Stimulated activated CD8-positive, alpha-beta memory T cell treated with anti-CD3 and anti-CD28 coated beads, Interleukin-12 subunit alpha, Interleukin-12 subunit beta, amount 100 ng/mL, for 1 hour (primary cell): ENCODE measurements at places on chromosomes 7 and 10.

DNA sequence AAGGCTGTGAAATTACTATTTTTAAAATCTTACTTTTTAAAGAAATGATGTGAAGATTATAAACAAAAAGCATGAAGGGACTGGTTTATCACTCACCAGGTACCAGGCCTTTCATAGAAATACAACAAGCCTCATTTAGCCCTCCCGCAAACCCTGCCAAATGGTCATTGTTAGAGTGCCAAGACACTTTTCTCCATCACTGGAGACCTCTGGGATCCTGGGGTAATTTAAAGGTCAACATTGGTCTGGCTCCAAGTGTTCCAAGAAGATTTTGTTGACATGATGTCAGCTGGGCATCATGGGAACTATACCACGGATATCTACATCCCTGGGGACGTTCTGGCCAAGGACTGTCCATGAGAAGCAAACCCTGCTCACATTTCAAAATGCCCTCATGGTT, 138.0 kb upstream of the FRMD4A start:
- no peak for DNase-seq

DNA sequence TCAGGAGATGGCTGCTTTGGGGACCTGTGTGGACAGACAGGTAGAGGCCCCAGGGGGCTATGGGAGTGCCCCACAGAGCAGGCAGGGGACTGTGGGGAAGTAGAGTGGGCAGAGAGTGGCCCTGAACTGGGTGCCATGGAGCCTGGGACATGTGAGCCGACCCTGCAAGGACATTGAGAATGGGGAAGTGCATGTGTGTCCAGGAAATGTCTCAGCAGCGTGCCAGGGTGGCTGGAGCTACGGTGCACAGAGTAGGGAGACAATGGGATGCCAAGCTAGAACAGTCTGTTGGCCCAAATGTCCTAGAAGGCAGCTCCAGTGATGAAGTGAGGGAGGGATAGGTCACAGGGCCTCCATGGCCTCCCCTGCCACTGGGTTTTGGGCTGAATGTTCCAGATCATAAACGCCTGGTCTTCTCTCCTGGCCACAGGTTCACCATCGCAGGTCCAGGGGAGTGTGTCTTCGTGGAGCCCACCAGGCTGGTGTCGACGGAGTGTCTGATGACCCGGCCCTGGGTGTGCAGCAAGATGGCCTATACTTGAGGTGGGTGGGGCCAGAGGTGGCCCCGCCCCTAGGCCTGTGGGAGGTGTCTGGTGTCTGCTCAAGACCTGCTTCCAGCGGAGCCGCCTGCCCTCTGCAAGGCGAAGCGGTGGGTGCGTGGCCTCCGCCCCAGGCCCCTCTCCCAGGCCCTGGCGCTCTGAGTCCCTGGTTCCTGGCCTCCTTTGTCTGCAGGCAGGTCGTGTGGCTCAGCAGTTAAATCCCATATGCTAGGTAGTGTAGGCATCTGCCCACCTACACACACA, 20.5 kb downstream of the CLEC2L start:
- DNase-seq, result no peak

DNA sequence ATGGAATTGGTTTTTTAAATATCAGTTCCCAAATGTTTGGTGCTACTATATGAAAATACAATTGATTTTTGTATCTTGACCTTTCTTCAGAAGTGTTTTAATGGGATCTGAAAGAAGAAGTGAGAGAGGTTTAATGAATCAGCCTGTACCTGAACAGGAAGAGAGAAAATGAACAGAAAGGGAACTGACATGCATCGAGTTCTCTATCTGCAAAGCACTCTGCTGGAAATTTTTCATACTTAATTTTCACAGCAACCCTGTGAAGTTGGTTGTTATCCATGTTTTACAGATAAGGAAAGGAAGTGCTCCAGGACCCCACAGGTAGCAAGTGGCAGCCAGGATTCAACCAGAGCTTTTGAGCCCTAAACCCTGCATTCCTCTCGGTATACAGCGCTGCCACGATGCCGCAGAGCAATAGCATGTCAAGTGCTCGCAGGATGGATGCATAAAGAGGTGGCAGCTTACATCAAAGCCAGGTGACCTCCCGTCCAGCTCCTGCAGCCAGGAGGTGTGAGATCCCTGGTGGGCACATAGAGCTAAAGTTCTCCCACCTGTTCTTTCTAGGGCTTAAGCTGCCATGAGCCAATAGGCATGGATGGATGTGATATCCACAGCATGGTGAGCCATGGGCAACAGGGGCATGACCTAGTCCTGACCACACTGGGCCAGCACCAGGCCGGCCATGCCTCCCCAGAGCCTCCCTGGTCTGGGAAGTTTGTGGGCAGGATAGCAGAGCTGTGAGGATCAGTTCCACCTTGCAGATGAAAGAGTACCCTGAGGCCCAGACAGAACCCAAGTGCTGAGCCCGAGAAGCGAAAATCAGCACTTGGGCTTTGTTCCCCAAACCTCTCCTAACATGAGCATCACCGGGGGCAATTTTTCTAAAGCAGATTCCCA, 57.2 kb downstream of the CALML3 start:
- no peak for DNase-seq

DNA sequence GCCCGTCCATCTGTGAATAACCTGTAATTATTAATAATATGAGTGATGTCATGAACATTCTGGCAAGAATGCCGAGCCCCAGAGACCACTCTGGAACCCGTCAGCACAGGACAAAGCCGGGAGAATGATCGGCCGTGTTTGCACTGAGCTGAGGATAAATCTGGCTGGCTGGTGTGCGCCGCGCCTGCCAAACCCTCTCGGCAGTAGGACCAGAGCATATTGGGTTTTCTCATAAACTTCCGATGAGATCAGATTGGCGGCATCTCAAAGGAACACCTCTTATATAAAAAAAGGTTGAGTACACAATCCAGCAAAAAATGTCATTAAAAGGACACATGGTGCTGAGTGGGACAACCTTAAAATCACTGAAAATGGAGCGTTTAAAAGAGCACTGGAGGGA, 296.0 kb upstream of the MKI67 start:
- DNase-seq, result no peak
